ENCODE measurements at places on chromosomes 3 and 15.

- DNase-seq = no peak
Measured at GRCh38 chr3:39413691-39414420, 7.3 kb downstream of the RPSA start.

- no peak for DNase-seq
Measured at GRCh38 chr3:154734468-154734867, 304.5 kb upstream of the GPR149 start.

GRCh38 chr3:105923140-105923539, 54.3 kb upstream of the CBLB start:
- DNase-seq = no peak

DNA sequence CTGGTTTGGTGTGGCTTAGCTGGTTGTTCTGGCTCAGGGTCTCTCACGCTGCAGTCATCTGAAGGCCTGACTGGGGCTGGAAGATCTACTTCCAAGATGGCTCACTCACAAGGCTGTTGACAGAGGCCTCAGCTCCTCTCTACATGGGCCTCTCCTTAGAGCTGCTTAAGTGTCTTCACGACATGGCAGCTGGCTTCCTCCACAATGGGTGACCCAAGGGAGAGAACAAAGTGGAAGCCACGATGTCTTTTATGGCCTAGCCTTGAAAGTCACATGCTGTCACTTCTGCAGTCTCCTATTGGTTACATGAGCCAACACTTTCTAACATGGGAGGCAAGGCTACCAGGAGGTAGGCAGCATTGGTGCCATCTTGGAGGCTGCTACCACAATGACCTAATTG, 13.4 kb upstream of the PDE8A start:
- DNase-seq = no peak

DNA sequence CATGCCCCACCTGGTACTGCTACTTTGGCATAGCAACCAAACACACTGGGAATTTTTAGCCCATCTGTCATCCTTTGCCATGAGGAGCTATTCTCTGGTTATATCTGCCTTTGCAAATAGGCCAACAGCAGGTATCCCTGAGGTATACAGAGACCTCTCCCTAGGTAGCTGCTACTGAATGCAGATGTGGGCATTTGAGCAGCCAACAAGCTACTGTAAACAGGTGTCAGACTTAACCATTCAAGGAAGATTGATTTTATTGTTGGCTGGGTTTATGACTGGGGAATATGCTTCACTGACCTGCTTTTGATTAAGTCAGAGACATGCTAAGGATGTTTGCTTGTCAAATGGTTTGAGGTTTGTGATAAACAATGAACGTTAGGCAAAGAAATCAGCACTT, 183.2 kb downstream of the OXSM start:
- no peak for DNase-seq

DNA sequence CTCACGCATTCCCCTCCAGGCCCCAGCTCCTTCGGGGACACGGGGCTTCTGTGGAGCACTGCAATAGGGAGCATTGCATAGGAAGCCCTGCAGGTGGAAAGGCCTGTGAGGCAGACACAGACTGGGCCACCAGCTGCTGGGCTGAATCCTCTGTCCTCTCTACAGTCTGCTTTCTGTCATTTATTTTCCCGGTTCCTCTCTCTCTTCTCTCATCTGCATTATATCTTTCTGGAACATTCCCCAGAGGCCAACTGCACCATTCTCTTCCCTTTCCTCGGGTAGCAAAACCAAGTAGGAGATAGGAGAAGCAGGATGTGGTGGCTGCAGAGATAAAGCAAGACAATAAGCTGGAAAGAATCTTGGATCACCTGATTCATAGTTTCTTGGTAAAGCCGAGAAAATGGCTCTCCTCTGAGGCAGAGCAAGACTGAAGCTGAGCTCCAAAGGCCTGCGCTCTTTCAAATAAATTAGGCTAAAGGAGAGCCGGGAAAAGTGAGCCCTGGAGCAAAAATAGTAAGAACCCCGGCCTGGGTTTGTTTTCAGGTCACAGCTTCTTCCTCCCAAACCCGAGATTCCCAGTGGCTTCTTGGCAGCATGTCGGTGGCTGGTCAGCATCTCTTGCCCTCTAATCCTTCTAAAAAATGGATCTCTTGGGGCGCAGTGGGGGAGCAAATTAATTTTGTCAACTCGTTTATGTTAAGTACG, 5.3 kb downstream of the TM4SF4 start:
- DNase-seq = no peak

DNA sequence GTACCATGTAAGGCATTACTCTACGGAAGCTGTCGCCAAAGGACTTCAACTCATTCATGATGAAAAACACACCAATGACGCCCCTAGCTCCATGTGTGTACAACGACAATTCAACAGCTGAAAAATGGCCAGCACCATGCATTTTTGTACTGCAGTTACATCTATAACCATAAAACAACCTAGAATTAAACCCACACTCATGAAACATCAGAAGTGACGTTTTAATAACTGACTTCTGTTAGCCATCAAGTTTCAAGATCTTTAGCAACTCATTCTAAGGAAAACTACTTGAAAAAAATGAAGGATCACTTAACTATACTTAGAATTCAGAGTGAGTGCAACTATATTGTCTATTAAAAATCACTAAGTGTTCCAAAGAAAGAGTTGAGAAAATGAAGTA, 84.9 kb downstream of the RFTN1 start:
- no peak for DNase-seq

GRCh38 chr3:107429320-107430181, 52.3 kb downstream of the CCDC54 start:
- DNase-seq = no peak

DNA sequence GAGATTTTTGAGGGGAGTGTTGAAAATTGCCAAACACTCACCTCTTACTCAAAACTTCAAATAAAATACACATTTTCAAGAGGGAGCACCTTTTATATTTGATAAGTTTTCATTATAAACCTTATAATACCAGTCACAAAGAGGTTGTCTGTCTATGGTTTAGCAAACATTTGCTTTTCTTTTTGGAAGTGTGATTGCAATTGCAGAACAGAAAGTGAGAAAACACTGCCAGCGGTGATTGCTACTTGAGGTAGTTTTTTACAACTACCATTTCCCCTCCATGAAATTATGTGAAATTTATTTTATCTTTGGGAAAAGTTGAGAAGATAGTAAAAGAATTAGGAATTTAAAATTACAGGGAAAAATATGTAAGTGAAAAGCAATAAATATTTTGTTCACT, 20.1 kb downstream of the DIPK2A start:
- DNase-seq = no peak

DNA sequence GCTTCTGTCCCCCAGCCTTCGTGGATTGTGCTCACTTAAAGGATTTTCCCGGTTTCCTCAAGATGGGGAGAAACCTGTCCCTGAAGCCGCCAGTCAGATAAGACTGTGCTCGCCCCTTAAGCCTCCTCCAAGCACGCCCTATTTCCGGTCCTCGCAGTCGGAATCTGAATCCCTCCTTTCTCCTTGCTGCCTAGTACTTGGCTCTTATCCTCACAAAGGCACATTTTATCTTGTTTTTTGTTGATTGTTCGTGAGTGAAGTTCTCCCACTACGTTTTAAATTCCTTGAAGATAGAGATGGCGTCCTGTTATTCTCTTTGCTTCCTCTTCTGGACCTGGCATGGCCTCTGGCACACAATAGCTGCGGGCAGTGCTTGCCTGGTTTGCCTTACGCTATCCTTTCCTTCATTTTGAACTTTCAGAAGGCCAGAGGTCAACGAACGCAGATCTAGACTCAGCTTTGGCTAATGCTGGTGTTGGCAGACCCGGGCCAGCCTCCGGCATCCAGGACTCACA, 1.7 kb downstream of the CLDN11 start:
- DNase-seq = no peak

- no peak for DNase-seq
Measured at GRCh38 chr3:99674086-99674789, 35.8 kb downstream of the COL8A1 start.

DNA sequence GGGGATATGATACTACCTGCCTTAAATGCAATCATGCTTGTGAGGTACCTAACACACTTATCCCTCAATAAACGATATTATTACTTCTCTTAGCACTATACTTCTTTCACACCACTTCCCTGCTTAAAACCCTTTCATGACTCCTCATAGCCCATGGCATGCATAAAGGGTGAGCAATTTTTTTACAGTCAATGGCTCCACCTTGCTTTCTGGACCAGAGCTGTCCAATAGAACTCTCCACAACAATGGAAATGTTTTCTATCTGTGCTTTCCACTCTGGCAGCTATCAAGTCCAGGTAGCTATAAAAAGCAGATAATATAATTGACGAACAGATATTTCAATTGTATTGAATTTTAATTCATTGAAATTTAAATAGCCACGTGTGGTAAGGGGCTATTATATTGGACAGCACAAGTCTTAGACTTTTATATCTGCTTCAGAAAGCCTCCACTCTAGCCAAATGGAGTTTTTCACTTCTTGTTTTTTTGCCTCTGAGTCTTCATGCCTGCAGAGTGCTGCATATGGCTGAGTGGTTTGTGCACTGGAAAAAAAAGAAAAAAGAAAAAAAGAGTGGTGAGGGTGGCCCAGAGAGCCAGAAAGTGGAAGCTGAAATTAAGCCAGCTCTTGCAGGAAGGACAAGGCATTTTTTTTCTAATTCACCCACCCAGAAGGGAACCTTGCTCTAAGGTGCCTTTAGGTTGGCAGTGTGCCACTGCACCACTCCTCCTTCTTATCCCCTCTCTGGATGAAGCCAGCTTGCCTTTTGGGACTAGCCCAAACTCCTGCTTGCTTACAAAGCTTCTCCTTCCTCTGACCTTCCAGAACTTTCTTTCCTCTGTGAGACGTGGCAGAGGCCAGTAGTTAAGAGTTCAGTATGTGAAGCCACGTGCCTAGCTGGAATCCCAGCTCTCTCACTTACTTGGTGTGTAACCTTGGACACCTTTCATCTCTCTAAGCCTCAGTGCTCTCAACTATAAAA, 239.0 kb upstream of the LRTM1 start:
- DNase-seq = no peak

DNA sequence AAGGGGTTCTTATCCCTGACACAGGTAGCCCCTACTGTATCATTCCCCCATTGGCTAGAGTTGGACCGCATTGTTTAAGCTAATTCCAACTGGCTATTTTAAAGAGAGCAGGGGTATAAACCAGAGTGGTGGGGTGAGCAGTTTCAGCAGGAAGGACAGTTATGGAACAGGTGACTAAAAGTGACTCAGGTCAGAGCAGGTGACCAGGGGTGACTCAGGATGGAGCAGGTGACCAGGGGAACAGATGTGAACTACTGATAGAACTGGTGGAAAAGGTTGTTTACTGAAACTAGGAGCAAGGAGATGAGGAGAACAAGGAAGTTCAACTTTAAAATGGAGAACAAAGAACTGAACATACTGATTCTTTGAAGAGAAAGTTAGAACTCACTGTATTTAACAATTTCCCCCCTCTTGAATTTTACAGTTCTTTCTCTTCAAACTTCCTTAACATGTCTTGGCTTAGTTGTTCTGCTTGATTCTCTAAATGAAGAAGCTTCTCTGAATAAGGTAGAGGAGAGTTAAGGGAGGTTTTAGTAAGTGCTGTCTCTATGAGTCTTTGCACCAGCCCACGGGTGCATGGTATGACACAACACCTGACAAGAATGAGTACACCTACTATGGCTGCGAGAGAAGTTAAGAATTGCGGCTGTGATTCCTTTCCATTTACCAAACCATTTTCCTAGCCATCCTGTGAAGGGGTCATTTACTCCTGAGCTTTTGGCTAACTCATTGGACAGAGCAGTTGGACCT, 83.4 kb upstream of the WNT7A start:
- no peak for DNase-seq

GRCh38 chr3:168212664-168213285, 117.1 kb upstream of the GOLIM4 start:
- DNase-seq = no peak

Measured in urinary bladder (tissue), 4 donors.